ENCODE measurements at places on chromosomes 5 and 9.

GRCh38 chr5:130136300-130136699 is 232.0 kb downstream of the CHSY3 start:
- DNase-seq = no peak

- DNase-seq = no peak
Measured at GRCh38 chr5:126178521-126178920, 244.7 kb upstream of the GRAMD2B start.

GRCh38 chr5:176673651-176674583 is 26.6 kb downstream of the TSPAN17 start:
- no peak for DNase-seq

- no peak for DNase-seq
Measured at GRCh38 chr5:57028161-57028560, 76.2 kb upstream of the MIER3 start.

- DNase-seq = no peak
Measured at GRCh38 chr5:103362211-103362610, 103.6 kb downstream of the MACIR start.

All from GM12892 (cell line).